ENCODE measurements at places on chromosomes 4 and X.

DNA sequence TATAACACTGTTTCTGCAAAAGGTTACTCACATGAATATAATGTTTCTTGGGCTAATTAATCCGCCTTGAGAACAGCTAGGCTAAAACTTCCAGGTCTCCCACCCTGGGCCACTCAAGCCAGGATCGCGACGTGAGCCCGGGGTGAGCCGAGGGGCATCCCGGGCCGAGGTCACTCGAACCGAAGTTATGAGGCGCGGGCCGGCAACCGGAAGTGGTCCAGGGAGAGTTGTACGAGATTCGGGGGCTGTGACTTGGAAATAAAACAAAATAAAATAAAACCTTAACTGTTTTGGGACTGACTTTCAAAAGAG is 317 bp downstream of the CMC4 start:
- no peak for DNase-seq

DNA sequence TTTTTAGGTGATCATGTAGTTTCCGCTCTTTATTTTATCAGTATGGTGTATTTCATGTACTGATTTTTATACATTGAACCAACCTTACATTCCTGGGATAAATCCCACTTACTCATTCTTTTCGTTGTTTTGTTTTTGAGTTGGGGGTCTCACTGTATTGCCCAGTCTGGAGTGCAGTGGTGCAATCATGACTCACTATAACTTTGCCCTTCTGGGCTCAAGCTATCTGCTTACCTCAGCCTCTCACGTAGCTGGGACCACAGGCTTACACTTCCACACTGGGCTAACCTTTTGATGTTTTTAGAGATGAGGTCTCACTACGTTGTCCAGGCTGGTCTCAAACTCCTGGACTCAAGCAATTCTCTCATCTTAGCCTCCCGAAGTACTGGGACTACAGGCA is 19.5 kb upstream of the STARD8 start:
- DNase-seq, result no peak

DNA sequence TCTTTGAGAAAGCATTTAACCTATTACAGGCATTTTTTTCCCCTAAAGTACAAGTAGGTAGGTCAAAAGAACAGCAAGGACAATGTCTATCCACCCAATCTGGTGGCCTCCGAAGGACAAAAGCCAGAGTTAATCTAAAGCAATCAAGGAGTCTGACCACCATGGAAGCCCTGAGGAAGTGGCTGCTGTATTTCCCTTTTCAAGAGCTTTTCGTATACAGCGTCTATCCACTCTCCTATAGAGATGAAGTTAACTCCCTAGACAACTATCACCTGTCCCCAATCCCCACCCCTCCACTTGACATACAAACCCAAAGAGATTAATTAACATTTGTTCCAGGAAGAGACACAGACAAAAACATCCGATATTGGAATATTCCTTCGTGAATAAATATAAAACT is 85.5 kb downstream of the SNCA start:
- DNase-seq, result no peak

DNA sequence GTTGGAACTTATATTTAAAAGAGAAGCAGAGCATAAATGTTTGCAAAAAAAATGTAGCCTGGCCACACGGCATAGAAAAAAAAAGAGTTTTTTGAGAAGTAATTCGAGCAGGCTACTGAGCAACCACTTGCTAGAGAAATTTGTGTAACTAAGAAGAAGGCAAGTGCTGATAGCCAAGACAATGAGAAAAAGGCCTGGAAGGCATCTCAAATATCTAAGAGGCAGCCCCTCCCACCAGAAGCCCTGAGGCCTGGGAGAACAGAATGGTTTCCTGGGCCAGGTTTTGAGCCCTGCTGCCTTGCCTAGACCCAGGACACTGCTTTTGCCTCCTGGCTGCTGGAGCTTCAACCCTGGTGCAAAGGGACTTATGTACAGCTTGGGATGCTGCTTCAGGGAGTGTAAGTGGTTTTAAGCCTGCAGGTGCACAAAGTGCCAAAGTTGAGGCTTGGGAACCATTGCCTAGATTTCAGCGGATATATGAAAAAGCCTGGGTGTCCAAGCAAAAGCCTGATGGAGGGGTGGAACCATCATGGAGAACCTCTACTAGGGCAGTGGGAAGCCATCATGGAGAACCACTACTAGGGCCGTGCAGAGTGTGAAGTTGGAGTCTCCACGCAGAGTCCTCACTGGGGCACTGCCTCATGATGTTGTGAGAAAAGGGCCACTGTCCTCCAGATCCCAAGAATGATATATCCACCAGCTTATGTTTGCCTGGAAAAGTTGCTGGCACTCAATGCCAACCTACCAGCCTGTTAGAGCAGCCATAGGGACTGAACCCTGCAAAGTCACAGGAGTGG is 9.7 kb downstream of the TECRL start:
- DNase-seq, result no peak

DNA sequence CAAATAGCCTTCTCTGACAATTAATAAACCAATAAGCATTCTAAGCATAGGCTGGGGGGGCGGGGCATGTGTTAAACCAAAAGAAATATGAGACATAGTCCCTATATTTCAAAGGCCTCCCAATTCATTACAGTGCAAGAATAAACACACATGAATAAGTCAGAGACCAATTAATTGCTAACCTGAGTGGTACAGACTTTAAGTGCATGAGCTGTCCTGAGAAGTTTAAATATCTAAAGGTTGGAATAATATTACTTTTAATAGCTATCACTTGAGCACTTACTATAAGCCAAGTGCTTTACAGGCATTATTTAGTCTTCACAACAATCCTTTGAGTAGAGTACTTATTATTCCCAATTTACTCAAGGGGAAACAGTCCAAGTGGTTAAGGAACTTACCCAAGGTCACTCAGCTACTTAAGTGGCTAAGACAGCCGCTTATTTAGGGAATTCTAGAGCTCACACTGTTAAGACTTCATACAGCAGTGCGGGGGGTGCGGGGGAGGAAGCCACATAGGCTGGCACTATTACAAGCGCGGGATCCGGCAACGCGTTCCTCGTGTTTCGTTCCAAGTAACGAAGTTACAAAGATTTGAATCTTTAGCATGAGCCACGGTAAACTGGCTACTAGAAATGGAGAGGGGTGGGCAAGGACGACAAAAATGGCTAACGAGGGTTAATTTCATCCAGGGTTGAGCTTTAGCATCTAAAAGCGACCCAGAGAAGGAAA is 1.4 kb downstream of the THOC2 start:
- peak; percentile 10 for DNase-seq

- no peak for DNase-seq
Observed at GRCh38 chr4:174494146-174494545, 28.1 kb downstream of the HPGD start.

DNA sequence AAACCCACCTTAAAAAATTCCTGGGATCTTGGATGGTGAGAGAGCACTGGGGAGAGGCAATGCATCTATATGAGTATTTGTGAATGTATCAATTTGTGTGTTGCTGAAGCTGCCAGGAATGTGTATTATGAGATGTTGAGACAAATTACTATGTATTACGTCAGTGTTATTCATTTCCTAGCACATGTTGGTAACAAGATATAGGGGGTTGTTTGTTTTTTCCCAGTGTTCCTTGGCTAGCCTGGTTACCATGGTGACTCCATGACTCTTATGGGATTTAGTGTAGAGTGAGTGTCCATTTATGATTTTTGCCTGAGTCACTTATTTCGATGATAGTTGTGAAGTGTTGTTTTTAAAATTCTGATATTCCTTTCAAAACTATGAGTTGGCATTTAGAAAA is 65.6 kb downstream of the RAB40A start:
- DNase-seq, result no peak

DNA sequence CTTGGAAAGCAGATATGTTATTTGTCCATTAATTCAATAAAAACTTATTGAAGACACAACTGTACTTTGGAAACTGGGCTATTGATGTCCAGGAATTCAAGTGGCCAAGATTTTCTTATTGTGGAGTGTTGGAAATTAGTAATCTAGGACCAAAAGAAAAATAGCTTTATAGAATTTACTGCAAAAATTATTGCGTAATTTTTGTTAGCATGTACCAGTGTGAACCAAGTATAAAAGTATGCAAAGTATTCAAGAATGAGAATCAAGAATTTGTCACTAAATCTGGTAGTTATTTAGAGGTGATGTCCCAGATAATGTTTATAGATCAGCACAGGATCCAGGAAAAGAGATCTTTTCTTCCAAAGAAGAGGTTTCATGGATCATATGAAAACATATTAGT is 468.9 kb upstream of the CTSO start:
- DNase-seq, result no peak

DNA sequence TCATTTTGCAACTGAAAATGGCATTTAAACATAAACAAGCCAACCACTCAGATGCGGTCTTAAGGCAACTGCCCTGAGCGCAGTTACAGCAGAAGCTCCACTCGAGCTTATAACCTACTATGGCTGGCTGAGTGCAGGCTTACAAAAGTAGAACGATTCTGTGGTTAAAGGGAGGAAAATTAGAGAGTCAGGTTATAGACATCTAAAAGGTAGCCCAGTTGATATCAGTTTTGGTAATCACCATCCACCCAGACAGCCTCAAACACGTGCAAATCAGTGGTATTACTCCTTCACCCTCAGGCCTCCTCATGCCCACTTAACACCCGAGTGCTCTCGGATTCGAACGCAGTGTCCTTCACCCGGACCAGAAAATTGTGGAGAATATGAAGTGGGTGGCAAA is 3.1 kb downstream of the LEF1 start:
- DNase-seq, result no peak

DNA sequence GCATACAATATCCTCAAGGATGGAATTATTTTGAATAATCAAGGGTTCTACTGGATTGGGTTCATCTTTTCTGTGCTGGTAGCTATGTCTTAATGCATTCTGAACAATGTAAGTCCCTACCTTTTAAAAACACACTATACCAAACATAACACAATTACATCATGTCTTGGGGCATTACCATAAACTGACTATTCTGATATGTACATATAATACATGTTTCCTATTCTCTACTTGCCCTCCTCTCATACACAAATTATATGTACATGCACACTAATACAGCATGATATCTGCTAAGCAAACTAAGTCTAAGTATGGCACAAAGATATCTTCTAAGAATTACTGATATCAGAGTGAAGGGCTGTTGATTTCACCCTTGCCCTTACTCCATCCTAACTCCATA is 147.1 kb downstream of the PRDM5 start:
- DNase-seq, result no peak

DNA sequence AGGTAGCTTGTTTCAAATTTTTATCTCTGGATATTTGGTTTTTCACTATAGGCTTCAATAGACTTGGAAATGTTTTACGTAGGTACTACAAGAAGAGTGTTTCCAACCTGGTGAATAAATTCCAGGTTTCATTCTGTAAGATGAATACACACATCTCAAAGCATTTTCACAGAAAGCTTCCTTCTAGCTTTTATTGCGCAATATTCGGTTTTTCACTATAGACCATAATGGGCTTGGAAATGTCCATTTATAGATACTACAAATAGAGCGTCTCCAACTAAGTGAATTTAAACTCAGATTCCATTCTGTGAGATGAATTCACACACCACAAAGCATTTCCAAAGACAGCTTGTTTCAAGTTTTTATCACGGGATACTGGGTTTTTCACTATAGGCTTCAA is 857.7 kb upstream of the HS3ST1 start:
- DNase-seq, result no peak

- DNase-seq, result no peak
Observed at GRCh38 chr4:22504922-22505321, 10.9 kb downstream of the ADGRA3 start.

DNA sequence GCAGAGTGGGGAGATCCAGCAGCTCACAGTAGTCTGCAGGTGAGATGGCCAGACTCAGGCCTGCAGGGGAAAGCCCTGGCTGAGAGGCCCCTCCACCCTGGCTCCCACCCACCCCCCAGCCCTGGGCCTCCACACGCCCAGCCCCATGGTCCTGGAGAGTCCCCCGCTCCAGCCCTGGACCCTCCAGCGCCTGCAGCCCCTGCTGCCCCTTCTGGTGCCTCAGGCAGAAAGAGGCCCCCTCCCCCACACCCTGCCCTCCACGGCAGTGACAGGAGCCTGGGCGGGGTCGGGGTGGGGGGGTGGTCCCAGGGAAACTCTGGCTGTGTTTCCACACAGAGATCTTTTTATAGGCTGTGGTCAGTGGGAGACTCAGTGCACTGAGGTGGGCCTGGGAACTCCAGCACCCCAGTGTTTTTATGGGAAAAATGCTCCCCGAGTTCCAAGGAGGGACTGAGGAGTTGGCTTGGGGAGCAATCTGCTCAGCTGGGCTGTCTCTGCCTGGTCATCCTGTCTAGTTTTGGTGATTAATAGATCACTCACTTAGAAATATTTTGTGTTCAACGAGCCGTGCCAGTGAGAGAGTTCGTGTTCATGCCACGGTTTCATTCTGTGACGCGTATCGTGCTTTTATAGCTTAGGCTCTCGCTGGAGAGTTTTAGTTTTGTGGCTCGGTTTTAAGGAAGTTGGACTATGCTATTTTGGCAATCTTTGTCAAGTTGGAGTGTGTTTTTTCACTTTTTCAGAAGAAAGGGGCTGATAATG is 53.1 kb upstream of the HGFAC start:
- peak; percentile 89 for DNase-seq

- no peak for DNase-seq
Observed at GRCh38 chr4:77006753-77007353, 57.3 kb downstream of the SEPTIN11 start.

- DNase-seq, result no peak
Observed at GRCh38 chrX:30900227-30900626, 11.2 kb upstream of the TAB3 start.

GRCh38 chrX:2466876-2467656 is 33.7 kb downstream of the DHRSX start:
- no peak for DNase-seq

DNA sequence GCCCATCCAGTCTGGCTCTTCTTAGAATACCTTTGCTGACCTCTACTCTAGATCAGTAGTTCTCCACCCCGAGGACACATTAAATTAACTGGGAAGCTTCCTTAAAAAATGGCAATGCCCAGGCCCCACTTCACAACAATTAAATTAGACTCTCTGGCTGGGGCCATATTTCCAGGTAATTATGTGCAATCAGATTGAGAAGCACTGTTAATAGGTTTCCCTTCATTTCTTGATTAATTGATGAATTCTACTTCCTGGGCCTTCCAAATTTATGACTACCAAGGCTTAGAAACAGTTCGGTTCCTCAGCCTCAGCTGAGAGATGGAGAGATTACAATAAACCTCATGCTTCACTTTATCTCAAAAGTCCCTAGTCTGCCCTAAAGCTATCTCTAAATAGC is 71.7 kb upstream of the LIMCH1 start:
- no peak for DNase-seq

- DNase-seq, result no peak
Observed at GRCh38 chr4:1226598-1226997, 22.3 kb downstream of the CTBP1 start.

DNA sequence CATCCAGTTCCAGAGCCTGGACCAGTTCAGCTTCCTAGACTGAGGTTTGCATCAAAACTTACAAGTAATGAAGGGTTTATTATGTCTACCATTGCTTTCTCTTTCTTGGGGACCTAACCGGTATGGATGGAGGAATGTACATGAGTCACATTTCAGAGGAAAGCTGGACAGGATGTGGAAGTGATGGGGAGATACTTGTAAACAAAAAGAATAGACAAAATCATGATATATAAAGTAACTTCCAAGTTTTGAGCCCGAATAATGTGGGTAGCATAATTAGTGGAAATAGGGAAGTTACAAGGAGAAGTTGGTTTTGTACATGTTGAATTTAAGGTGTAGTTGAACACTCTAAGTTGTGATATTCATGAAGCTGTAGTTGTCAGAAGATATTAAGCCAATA is 15.0 kb downstream of the FNIP2 start:
- DNase-seq, result no peak

GRCh38 chr4:47715716-47716416 is 122.0 kb downstream of the CORIN start:
- no peak for DNase-seq

- DNase-seq, result peak; percentile 57
Observed at GRCh38 chr4:122576261-122577188, 44.3 kb downstream of the IL21 start.

- no peak for DNase-seq
Observed at GRCh38 chrX:148443216-148443615, 57.2 kb upstream of the AFF2 start.

Data from ACHN (cell line).